Stimulated activated CD4-positive, alpha-beta T cell treated with anti-CD3 and anti-CD28 coated beads, Interleukin-2, amount 100 ng/mL, for 48 hours (primary cell): ENCODE measurements at places on chromosomes 1 and 21.

- no peak for DNase-seq
Observed at GRCh38 chr1:108209456-108210108, 9.4 kb upstream of the SLC25A24 start.

GRCh38 chr1:7705048-7705907 is 65.8 kb upstream of the VAMP3 start:
- DNase-seq: no peak

GRCh38 chr1:226882187-226882586 is 11.8 kb downstream of the PSEN2 start:
- peak; percentile 18 for DNase-seq

GRCh38 chr21:41768437-41769042 is 1.7 kb upstream of the RIPK4 start:
- no peak for DNase-seq

- no peak for DNase-seq
Observed at GRCh38 chr1:12617901-12618660, at the start of gene DHRS3. DHRS3 (minus strand) TSS chr1:12618210; CDS start chr1:12617348, 862 bp downstream.

- DNase-seq: no peak
Observed at GRCh38 chr1:151970128-151970527, 23.5 kb downstream of the S100A10 start.

GRCh38 chr1:27548136-27548853 is 55.6 kb downstream of the AHDC1 start:
- no peak for DNase-seq

DNA sequence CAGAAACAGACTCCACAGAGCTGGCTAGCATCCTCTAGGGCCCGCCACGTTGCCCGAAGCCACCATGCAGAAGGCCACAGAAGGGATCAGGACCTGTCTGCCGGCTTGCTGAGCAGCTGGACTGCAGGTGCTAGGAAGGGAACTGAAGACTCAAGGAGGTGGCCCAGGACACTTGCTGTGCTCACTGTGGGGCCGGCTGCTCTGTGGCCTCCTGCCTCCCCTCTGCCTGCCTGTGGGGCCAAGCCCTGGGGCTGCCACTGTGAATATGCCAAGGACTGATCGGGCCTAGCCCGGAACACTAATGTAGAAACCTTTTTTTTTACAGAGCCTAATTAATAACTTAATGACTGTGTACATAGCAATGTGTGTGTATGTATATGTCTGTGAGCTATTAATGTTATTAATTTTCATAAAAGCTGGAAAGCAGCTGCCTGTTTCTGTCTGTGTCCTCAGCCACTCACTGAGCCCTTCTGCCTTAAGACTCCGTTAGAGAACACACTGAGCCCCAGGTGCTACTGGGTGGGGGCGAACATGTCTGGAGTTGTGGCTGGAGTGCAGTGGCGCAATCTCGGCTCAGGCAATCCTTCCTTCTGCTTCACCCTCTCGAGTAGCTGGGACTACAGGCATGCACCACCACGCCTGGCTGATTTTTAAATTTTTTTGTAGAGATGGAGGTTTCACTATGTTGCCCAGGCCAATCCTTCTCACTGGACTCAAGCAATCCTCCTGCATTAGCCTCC is 14.8 kb downstream of the MFSD2A start:
- DNase-seq: no peak

GRCh38 chr1:185520188-185520920 is 203.3 kb upstream of the IVNS1ABP start:
- DNase-seq: no peak
